IMR-90 (cell line): ENCODE measurements at places on chromosomes 1 and 21. TPM values are rescaled to one million over a fixed set of nuclear protein-coding genes. Genes with fewer than 3 reads are reported as not detected.

The KRTAP12-2 gene
- not detected in 2 replicates for total RNA-seq

The PTAFR gene
- under 0.01 and 0.18 TPM in 2 replicates for total RNA-seq

The TFAP2E gene
- total RNA-seq = under 0.01 TPM in 2 replicates

The OR2L13 gene
- total RNA-seq = not detected in 2 replicates

The LENEP gene
- not detected in 2 replicates for total RNA-seq

The PDZK1IP1 gene
- not detected in 2 replicates for total RNA-seq

The EXTL1 gene
- 0.56 and 0.90 TPM in 2 replicates for total RNA-seq

The KRTAP13-2 gene
- not detected in 2 replicates for total RNA-seq

The ANKRD34A gene
- 0.56 and 0.90 TPM in 2 replicates for total RNA-seq

The FMOD gene
- total RNA-seq = 0.18 and 0.28 TPM in 2 replicates

The SIPA1L2 gene
- 11.9 and 13.4 TPM in 2 replicates for total RNA-seq

The TLR5 gene
- total RNA-seq = under 0.01 and 0.18 TPM in 2 replicates

The FAM229A gene
- total RNA-seq = 0.28 and 0.36 TPM in 2 replicates

- peak; percentile 60 for DNase-seq
Observed at GRCh38 chr1:25959611-25960010, 38.3 kb downstream of the PAFAH2 start.

GRCh38 chr1:17757426-17757825, 2.3 kb downstream of the ACTL8 start:
- DNase-seq = no peak

DNA sequence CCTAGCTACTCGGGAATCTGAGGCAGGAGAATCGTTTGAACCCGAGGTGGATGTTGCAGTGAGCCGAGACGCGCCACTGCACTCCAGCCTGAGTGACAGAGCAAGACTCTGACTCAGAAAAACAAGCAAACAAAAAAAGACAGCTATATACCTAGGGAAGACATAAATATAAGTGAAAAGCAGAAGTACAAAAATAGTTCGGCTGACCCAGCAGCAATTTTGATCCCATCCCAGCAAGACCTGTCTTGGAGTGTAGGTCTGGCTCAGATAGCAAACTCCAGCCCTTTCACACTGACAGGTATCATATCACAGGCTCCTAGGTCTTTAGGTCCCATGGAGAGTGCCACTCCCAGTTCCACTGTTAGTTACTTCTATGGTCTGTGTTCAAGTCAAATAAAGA, 14.6 kb downstream of the MTX1 start:
- DNase-seq = no peak

GRCh38 chr21:33403786-33404585, 773 bp downstream of the IFNGR2 start:
- peak; percentile 49 for DNase-seq

GRCh38 chr1:213934649-213935048, 53.1 kb upstream of the PROX1 start:
- DNase-seq = no peak

DNA sequence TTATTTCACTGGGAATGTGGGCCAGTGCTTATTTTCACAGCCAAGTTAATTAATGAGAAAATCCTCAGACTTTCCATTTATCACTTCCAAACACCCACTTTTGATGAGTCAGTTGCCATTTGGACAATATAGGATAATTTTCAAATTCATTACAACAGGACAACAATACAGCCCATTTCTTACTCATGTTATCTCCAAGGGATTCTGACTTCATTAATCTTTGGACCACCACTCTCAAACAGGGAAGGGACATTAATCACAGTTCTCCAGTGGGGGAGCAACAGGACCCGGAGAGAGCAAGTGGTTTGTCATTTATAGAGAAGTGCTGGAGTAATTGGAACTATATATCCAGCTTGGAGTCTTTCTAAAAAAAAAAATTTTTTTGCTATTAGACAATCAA, 38.7 kb downstream of the JUN start:
- no peak for DNase-seq

DNA sequence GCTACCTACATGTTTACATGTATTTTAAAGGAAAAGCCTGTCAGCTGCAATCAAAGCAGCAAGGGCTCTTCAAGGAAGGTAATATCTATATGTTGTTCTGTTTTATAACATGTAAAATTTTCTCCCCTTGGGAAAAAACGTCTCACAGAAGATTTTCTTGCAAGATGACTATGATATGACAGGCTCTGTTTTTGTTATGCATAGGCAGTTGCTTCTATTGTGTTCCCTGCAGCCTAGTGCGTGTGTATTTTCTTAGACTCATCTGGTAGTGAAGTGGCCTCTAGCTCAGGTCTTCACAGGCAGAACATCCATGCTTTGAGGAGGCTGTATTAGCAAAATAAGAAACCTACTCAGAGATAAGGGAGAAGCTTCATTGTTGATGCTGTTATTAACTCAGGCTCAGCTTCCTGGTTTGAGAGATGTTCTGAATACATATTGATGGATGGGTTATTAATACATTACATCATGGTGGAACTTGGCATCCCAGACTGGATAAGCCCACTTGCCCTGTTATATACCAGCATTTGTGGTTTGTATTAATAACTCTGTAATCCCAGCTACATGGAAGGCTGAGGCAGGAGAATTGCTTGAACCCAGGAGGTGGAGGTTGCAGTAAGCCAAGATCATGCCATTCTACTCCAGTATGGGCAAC, 35.8 kb downstream of the LAMC1 start:
- DNase-seq = peak; percentile 42

DNA sequence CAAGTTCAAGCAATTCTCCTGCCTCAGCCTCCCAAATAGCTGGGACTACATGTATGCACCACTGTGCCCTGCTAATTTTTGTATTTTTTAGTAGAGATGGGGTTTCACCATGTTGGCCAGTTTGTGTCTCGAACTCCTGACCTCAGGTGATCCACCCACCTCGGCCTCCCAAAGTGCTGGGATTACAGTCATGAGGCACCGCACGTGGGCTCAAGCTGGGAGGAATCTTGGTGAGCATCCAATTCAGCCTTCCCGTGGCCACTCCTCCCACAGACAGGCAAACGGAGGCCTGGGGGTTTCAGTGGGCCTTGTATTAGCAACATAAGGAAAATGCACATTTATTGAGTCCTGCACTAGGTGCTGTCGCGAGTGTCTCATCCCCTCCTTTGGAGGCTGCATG, 24.5 kb upstream of the VWA5B1 start:
- DNase-seq = peak; percentile 49

GRCh38 chr1:56788102-56788501, 31.1 kb downstream of the FYB2 start:
- no peak for DNase-seq

DNA sequence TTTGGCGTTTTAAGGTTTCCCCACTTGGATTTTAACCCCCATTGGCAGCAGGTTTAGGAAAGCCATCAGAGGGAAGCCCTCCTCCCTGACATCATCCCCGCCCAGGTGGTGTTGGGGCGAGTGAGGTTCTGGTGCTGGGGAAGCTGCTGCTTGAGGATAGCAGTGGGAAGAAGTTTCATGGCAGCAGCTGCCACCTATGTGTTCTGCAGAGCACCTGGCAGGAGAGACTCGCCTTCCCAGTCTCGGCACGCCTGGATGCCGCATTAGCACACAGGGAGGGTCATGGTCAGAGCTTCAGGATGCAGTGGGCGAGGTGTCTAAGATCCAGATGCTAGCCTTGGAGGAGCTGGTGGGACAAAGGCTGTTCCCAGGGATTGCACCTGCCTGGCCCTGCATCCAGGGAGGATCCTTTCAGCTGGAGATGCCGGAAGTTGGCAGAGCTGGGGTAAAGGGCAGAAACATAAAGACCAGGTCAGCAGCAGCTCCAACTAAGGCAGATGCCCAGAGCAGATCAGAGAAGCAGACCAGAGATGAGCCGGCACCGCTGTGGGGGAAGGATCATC, 33.9 kb downstream of the ABCG1 start:
- DNase-seq = no peak

DNA sequence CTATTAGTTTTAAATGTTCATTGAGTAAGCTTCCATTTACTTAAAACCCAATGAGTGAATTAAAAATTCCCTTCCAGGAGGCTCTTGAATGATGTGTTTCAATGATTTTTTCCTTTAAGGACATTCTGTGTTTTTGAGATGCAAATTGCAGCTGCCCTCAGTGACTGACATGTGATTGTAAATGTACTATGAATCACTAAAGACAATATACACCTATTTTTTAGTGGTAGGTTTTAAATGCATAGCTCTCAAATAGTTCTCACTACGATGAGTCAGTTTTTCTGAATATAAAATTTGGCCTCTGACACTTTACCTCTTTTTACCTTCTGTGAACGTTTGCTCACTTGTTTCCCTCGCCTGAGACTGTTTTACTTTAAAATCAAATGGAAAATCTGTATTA, 204.7 kb downstream of the BARHL2 start:
- no peak for DNase-seq

DNA sequence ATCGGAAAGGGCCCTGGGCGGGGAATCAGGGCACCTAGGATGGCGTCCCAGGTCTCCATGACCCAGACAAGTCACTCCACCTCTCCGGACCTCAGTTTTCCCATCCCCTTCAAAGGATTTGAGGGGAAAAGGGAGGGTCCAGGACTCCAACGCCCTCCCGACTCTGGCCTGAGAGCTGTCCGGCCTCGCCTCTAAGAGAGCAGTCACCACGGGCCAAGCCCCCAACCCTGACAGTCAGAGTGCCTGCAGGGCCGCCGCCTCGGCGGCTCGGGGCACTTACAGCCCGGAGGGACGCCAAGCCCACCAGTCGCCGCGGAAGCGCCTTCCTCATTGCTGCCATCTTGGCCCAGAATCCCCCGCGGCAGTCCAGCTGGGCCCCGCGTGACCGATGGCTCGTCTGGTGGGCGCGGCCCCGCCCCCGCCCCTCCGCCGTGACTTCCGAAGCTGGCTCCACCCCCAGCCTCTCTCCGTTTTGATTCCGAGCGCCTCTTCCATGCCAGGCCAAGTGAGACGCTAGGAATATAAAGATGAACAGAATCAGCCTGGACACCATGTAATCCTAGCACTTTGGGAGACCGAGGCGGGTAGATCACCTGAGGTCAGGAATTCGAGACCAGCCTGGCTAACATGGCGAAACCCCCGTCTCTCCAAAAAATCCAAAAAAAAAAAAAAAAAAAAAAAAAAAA, at the start of gene HMGCL:
TSS of gene HMGCL (minus strand) at position 354 of the 686 bp plus-strand sequence. CDS start at position 340, 14 bp downstream.
- DNase-seq = peak; percentile 84

GRCh38 chr1:2202843-2203601, 8.4 kb upstream of the FAAP20 start:
- DNase-seq = no peak

- no peak for DNase-seq
Observed at GRCh38 chr21:14318578-14318977, 64.4 kb downstream of the HSPA13 start.

- DNase-seq = peak; percentile 16
Observed at GRCh38 chr21:26194811-26195251, 24.3 kb upstream of the APP start.

GRCh38 chr1:205547936-205548827, 43.7 kb downstream of the CDK18 start:
- DNase-seq = no peak

DNA sequence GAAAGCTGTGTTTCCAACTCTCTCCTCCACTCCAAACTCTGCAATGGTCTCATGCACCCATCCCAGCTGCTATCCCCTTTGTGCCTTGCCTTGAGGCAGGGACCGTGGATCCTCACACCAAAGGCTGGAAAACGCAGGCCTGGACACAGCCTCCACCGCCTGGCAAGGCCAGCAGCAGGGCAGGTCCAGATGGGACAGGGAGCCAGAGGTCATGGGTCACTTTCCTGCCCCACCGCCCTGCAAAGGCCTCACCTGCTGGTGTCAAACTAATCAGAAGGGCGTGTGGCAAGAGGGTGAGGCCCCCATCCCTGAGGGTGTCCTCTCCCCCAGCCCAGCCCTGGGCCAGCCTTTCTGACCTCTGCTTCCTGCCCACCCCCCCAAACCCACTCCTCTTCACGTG, 106.3 kb downstream of the PAX7 start:
- DNase-seq = no peak

DNA sequence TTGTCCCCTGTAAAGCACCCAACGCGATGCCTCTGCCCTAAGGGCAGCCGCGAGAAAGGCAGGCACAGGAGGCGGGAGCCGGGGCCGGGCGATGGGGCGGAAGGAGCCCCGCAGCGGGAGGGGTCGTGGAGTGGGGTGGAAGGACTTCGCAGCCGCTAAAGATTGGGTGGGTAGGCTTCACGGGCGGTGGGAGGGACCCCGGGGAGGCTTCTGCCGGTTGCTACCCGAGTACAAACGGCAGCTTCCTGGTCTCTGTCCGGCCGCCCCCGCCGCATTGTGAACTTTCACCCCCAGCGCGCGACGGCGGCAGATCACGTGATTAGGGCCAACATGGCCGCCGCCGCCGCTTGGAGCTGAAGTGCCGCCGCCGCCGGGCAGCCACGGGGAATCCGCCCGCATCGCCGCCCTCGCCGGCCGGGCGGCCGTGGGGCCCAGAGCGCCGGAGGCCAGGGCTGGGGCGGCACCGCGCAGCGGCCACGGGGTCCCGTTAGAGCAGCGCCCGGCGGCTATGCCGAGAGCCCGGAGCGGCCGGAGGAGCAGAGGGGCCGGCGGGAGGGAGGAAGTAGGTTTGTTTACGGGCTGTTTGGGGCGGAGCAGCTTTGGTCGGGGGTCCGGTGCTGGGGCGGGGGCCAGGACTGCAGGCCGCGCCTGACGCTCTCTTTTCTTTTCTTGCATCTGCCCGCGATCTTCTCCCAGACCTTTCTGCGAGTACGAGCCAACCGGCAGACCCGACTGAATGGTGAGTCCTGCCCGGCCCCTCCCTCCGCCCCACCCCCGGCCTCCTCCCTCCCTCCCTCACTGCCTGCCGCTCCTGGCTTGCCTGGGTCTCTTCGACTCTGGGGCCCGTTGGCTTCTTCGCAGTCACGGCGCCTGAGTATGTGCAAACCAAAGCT, 42.4 kb downstream of the TMEM53 start:
- peak; percentile 81 for DNase-seq

DNA sequence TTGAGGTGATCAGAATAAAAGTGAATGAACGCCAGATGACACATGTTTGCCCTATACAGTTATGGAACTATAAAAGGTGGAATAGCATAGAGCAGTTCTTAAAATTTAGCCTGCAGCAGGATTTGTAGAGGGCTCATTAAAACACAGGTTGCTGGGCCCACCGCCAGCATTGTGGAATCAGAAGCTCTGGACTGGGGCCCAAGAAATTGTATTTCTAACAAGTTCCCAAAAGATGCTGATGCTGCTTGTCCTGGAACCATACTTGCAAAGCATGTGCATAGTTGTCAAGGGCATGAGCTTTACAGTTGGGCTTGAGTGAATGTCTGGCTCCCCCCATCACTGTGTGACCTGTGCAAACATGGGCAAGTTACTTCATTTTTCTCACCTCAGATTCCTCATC, 37.5 kb upstream of the LRRC53 start:
- no peak for DNase-seq

DNA sequence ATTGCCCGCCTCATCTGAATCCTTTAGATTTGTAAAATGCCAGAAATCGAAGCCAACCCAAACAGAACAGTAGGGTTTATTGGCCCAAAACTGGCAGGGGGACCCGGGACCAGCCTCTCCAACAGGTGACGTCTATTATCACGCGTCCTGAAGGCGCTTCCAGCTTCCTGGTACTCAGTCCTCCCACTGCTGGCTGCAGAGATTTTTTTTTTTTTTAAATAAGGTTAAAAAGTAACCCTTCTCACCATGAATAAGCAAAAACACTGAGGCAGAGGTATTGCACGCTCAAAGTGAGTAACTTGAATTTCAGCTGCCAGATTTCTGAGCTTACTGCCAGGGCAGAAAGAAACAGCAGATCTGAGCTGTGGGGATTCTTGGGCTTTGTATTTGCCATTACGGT, 54.4 kb upstream of the GCLM start:
- DNase-seq = no peak
